Right ventricle myocardium superior (tissue), 1 donor: ENCODE measurements at places on chromosomes 5 and 9. TPM values are rescaled to one million over a fixed set of nuclear protein-coding genes. Genes with fewer than 3 reads are reported as not detected.

The INSL4 gene
- not detected for total RNA-seq

The EFNA5 gene
- 25.7 TPM for total RNA-seq

- DNase-seq, result peak; percentile 62
These were observed 17.0 kb downstream of the CDK5RAP2 start for GRCh38 chr9:120562861-120563443.

The S100Z gene
- not detected for total RNA-seq

The AQP7 gene
- 155 TPM for total RNA-seq

- DNase-seq, result no peak
These were observed 72.8 kb downstream of the WWC1 start for GRCh38 chr5:168364151-168364661.

The DMRT3 gene
- total RNA-seq, result not detected

DNA sequence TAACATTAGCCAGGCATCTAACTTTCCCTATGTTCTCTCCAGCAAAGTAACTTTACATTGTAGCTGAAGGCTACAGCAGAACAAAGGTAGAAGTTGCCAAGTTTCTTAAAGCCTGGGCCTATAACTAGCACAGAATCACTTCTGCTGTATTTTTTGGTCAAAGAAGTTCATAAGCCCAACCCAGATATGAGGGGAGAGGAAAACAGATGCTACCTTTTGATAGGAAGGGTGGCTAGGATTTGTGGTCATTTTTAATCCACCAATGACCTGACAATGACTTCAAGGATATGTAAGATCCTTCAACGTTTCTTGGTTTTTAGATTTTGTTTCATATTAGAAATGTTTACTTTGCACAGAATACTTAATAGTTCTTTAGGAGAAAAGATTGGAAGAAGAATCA lies 64.2 kb upstream of the RANBP3L start:
- no peak for DNase-seq

The BARX1 gene
- not detected for total RNA-seq
